NCI-H146 (cell line): ENCODE measurements at places on chromosomes 3 and 15.

- DNase-seq, result no peak
Observed at GRCh38 chr3:45667569-45667934, 21.6 kb upstream of the SACM1L start.

DNA sequence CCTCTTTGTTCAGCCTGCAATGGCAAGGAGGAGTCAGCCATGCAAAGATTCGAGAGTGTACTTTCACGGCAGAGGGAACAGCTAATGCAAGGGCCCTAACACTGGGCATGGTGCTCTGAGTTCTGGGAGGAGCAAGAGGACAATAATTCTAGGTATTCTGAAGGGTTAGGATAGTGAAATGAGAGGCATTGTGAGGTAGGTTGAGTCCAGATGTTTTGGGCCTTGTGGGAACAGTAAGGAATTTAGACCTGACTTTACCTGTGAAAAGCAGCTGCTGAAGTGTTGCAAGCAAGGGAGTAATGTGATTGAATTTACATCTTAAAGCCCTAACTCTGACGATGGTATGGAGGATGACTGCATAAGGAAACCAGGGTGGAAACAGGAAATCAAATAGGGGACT lies 211.6 kb downstream of the CNTN3 start:
- DNase-seq, result no peak

DNA sequence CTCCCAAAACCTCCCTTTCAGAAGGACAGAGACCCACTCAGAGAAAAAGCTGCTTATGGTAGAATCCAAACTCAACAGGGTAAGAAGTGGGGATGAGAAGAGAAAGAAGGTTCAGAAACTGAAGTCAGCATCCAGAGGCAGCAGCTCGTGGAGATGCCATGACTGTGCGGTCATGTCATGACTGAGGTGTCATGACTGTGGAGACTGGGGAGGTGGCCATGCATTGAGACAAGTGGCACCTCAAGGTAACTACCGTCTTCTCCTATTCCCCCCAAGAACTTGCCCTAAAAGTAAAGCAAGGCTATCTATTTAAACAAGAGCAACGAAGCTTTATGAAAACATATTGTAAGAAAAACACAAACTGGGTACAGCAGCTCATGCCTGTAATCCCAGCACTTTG lies 15.1 kb downstream of the CHRNA3 start:
- no peak for DNase-seq

GRCh38 chr15:96150254-96150653 lies 180.2 kb upstream of the NR2F2 start:
- no peak for DNase-seq

GRCh38 chr3:188589771-188590170 lies 435.8 kb downstream of the LPP start:
- DNase-seq, result no peak

- DNase-seq, result no peak
Observed at GRCh38 chr15:90681480-90681879, 35.7 kb upstream of the BLM start.

DNA sequence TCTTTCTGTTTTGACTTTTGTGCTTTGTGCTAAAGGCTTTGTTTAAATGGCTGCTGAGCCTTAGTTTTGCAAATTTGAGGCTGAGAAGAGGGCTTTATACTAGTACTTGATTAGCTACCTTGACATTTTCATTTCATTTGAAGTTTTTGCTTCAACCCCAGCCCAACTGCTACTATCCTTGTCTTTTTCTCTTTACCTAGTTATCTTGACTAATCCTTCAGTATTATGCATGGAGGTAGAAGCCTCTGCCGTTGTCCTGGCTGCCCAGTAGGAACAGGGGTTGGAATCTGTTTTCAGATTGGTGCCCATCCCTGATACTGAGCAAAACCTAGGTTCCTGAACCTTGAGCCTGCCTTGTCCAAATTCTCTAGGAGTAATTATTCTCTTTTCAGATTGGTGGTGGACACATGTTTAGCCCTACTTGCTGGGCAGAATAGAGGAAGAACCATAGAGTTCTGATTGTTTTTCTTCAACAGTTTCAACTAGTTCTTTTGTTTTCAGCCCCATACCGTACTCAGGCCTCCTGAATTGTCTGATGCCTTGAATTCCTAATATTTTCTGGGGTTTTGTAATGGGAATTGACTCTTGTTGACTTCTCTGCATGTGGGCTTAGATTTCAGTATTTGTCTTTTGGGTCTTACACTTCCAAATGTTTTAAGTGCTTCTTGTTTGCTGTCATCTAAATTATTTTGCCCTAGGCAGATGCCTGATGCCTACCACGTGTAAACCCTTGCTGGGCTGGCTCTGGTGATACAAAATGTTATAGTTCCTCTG lies 143.2 kb downstream of the DOCK3 start:
- no peak for DNase-seq

DNA sequence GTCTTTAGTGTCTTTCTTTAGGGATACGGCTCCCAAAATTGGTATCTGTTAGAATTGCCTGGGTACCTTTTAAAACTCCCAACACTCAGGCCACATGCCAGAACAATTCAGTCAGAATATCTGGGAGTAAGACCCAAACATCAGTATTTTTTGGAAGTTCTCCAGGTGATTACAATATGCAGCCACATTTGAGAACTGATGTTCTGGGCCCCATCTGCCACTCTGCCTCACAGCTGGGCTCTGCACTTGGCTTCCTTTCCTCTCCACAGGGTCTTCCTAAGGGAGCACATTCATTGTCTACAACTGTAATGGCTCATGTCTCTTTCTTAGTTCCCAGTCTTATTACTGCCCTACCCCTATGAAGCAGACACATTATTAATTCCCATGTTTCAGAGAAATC lies 394.5 kb downstream of the MFSD1 start:
- DNase-seq, result no peak

GRCh38 chr15:65540314-65540713 lies 10.1 kb downstream of the HACD3 start:
- no peak for DNase-seq

GRCh38 chr3:12893247-12893646 lies 51.9 kb upstream of the RPL32 start:
- no peak for DNase-seq

GRCh38 chr15:35013370-35013769 lies 25.3 kb upstream of the ZNF770 start:
- DNase-seq, result no peak

GRCh38 chr3:38728008-38728407 lies 78.5 kb upstream of the SCN5A start:
- no peak for DNase-seq

DNA sequence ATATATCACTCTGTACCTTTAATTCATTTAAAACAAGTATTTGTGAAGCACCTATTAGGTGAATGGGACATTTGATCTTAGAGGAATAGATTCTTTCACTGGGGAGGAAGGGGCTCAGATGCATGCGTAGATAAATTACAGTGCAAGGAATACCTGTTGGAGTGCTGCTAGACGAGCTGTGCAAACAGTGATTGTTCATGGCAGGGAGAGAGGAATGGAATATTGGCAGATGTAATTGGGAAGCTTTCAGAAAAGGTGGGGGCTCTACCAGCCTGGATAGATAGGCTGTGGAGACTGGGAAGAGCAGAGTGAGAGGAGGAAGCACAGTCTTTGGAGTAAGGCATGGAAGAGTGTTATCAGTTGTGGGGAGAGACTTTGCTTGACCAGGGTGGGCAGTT lies 116.8 kb downstream of the AKAP13 start:
- peak; percentile 63 for DNase-seq

DNA sequence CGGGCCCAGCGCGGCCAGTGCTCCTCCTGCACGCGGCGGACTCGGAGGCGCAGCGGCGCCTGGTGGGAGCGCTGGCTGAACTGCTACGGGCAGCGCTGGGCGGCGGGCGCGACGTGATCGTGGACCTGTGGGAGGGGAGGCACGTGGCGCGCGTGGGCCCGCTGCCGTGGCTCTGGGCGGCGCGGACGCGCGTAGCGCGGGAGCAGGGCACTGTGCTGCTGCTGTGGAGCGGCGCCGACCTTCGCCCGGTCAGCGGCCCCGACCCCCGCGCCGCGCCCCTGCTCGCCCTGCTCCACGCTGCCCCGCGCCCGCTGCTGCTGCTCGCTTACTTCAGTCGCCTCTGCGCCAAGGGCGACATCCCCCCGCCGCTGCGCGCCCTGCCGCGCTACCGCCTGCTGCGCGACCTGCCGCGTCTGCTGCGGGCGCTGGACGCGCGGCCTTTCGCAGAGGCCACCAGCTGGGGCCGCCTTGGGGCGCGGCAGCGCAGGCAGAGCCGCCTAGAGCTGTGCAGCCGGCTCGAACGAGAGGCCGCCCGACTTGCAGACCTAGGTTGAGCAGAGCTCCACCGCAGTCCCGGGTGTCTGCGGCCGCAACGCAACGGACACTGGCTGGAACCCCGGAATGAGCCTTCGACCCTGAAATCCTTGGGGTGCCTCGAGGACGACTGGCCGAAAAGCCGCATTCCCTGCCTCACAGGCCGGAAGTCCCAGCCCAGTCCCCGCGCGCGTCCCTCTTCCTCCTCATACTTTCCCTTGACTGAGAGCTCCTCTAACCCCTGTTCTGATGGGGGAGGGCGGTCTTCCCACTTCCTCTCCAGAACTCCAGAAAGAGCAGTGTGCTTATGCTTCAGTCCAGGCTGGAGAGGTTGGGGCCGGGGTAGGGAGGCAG lies 1.4 kb upstream of the IL17RC start:
- peak; percentile 73 for DNase-seq

- DNase-seq, result no peak
Observed at GRCh38 chr3:13497386-13497785, 17.3 kb downstream of the HDAC11 start.

DNA sequence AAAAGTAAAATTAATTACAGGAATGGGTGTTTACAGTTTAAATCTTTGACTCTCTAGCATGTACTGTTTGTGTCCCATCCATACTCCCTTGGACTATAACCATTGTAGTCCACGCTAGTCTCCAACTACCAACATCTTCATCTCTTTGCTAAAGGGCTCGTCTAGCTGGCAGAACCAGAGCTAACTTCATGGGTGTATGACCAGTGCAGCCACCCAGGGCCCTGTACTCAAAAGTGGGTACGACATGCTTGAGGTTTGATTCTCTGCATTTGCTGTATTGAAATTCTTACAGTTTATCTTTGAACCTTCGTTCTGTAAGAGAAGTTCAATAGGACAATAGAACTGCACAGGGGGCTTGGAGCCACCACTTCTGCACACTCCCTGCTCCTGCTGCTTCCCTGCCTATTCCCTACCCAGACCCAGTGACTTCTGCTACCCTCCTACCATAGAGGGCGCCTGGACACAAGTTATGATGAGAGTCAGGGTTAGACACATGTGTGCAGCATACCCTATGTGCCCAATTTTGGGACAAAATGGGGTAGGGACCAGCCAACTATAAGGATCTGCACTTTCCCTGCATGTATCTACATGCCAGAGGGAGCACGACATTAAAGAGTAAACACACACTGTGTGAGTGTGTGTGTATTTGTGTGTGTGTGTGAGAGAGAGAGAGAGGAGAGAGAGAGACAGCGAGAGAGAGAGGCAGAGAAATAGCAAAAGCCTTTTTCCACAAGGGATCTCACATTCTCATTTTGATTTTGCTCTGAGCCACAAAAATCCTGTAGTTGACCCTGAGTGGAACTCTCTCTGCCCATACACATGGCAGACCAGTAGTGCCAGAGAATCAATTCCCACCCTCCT lies 59.0 kb upstream of the NECTIN3 start:
- no peak for DNase-seq

GRCh38 chr3:189262746-189263145 lies 91.0 kb downstream of the TPRG1 start:
- DNase-seq, result peak; percentile 25

GRCh38 chr15:36682101-36682500 lies 102.7 kb downstream of the CDIN1 start:
- DNase-seq, result no peak

DNA sequence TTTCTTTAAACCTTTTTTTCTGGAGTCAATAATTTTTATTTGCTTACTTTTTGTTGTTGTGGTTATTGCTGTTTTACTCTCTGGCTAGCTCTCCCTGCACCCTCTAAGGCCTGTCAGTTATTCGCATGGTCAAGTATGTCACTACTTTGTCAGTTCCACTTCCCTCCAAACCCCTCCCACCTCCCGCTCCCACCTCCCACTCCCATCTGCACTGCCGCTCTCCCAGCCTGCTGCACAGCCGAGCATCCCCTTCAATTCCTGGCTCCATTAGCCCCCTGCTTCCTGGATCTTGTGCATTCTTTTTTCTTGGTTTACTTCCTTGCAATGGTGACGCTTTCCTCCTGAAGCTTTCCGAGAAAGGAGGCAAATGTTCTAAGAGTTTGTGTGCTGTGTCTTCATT lies 218.0 kb downstream of the XXYLT1 start:
- DNase-seq, result no peak

DNA sequence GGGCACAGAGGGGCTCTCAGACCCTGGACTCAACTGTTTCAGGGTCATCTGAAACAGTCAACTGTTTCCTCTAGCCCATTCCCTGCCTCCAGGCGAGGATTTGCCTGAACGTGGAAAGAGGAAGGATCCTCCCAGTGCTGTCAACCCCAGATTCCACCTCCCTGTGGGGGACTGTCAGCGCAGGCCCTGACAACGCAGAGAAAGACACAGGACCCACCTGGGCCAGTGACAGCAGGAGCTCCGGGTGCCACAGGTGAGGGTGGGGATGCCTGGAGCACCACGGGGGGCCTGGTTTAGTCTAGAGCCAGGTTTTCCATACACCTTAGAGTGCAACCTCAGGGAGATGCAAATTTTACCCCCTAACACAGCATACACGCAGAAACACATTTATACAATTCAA lies 19.5 kb upstream of the LAMP3 start:
- no peak for DNase-seq

DNA sequence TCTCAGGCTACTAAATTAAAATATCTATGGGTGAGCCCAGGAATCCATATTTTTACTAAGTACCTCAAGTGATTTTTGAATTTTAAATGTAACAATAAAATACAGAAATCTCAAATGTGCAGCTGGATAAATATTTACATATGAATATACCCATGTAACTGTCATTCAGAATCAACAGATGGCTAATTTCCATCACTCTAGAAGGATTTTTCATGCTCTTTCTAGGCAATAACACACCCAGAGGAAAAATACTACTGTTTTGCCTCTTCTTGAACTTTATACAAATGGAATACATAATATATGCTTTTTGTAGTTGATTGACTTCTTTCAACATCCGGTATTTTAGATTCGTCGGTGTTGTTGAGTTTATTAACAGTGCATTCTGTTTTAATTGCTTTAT lies 601.3 kb upstream of the NECTIN3 start:
- DNase-seq, result no peak

- DNase-seq, result peak; percentile 68
Observed at GRCh38 chr3:197736010-197736490, 654 bp downstream of the RUBCN start.

DNA sequence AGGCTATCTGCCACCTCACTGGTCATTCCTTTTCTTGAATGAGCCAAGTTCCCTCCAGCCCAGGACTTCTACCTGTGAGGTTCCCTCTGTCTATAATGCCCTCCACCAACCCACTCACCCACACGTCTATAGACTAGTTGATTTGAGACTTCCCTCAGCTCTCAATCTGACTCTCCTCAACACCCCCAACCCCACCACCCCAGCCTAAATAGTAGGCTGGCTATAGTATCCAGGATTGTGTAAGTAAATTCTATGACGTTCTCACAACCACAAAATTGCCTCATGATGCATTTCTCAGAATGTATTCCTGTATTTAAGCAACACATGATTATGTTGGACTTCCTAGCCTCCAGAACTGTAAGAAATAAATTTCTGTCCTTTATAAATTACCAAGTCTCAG lies 2.2 kb downstream of the PLSCR1 start:
- no peak for DNase-seq
